Stimulated activated CD4-positive, alpha-beta T cell treated with anti-CD3 and anti-CD28 coated beads, Interleukin-15, amount 100 ng/mL, for 48 hours (primary cell): ENCODE measurements at places on chromosomes 2 and 18.

DNA sequence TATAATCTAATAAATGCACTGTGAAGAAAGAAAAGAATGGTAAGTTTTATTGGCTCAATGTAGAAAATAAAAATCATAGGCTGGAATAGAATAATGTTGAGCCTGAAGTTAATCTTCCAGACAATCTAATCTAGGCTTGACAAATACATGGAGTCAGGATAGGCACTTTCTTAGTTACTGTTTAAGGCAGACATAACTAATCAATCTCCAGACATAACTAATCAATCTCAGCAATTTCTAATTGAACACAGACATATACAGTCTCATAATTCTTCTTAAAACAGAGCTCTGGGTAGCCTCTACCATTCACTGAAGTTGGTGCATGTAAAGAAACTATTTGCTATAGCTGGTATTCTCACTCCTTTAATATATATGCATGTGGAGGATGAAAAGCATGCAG, 150.1 kb upstream of the CTAGE1 start:
- DNase-seq, result no peak

GRCh38 chr2:219079417-219079816, 18.7 kb upstream of the IHH start:
- no peak for DNase-seq

DNA sequence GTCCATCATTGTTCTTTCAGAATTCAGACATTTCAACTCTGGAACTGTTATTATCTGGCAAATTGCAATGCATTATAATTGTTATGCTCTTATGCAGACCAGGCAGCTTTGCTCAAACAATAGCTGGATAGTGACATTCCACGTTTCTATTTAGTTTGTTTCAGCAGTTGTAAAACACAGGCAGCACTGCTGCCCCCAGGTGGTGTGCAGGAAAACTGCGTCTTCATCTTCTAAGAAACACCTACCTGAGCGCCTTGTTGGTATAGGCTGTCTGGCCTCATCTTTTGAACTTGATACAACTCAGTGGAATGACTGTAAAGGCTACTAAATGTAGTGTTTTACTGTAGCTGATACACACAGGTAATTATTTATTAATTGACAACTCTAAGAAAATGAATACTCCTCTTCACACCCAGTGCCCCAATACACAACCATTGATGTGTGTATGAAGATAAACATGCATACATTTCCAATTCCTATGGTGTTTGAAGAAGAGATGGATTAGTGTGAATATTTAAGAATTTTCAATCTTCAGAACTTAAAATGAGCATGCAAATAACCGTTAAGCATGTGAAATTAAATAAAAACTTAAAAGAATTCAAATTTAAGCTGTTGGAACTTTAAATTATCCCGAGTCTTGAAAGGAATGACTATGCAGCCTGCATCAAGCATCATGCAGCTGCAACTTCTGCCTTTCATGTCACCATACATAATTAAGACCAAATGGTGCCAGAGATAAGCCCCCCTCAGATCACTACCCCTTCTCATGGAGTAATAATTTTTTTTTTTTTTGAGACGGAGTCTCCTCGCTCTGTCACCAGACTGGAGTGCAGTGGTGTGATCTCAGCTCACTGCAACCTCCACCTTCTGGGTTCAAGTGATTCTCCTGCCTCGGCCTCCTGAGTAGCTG, 85.6 kb downstream of the CD8B2 start:
- no peak for DNase-seq

GRCh38 chr2:137706786-137707613, 257.3 kb upstream of the HNMT start:
- DNase-seq, result no peak

GRCh38 chr2:138632066-138632620, 130.6 kb downstream of the SPOPL start:
- DNase-seq, result no peak

- DNase-seq, result no peak
Measured at GRCh38 chr18:76367168-76368125, 127.6 kb downstream of the ZNF516 start.

GRCh38 chr2:47189635-47190034, 34.5 kb upstream of the STPG4 start:
- DNase-seq, result no peak

- DNase-seq, result no peak
Measured at GRCh38 chr18:61845197-61845596, 47.6 kb downstream of the RNF152 start.

DNA sequence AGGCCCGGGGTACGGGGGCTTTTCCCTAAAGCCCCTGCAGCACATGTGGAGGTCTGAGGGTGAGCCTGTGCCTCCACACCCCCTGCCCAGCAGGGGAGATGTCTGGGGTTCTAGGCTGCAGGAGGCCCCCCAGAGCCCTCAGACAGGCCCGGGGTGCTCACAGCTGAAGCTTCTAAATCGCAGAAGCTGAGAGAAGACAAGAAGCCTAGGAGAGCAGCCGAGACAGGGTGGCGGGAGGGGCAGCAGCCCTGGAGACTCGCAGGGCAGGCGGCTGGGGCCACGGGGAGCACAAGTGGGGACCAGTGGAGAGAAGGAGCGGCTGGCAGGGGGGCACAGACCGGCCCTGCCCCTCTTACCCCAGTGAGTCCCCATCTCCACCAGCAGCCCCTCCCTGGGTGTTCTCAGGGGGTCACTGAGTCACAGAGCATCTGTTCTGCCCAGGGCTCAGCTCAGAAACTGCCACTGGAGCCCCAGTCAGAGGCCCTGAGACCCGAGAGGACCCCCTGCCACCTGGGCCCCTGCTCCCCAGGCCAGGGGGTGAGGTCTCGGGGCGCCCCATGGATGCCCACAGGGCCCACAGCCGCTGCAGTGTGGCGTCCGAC, 26.1 kb downstream of the GPC1 start:
- no peak for DNase-seq

DNA sequence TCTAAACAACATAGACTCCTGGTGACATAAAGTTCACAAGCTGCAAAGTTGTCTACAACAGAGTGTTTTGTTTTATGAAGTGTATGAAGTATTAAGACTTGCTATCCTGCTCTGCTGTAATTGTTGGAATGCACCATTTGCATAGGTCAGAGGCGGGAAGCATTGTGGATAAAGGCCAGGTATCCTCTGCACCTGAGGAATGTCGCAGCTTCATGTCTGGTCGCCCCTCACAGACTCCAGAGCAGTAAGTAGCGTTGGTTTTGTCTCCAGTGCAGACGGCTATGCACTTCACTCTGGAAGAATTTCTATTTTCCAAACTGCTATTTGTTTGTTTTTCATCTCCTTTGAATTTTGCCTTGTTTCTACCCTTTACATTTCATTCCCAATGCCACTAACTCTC, 63.1 kb downstream of the UNC80 start:
- no peak for DNase-seq

- DNase-seq, result no peak
Measured at GRCh38 chr2:51693640-51694039, 661.7 kb upstream of the NRXN1 start.

DNA sequence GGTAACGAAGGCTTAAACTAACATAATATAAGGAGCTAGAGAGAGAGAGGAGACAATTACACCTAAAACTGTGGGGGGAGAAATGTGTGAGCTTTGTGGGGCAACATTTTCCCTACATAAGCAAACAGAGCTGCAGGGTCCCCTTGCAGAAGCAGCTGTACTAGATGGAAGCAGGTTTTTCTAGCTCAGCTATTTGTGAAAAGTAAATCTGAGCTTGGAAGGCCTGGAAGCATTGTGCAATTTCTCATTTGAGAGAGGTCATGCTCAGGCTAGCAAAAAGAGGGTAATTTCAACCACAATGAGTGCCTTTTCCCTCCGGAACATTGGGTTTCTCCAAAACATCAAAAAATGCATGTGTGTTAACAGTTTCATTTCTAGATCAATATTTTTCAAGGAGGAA, 130.0 kb downstream of the ARL4C start:
- DNase-seq, result no peak

DNA sequence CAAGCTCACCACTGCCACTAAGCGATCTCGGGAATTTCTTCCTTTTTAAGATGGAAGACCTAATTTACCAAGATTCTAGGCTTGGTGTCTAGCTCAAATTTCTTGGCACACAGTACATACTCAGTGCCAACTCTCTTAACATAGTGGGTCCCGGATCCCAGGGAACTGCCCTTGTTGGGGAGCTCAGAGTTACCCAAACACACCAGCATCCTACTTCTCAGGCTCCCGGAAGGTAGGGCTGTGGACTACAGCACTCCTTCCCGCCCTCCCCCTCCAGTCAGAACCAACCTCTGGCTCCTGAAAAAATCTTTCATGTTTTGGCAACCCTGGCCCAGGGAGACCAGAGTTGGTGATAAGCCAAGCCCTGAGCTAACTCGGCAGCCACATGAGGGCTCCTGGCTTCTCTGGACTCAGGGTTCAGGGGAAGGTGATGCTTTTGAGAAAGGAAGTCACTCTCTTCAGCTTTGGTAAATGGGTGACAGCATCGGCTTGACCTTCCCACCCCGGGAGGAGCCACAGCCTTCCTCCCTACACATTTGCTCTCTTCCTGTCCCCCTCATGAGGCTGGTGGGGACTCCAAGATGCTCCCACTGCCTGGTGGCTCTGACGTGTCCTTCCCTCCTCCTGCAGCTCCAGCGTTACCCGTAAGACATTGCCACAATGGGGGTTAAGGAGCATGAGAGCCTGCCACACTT, 8.8 kb downstream of the ODC1 start:
- no peak for DNase-seq

GRCh38 chr18:22314001-22314400, 103.7 kb downstream of the CTAGE1 start:
- DNase-seq, result no peak
